Upper lobe of right lung (tissue), 1 donor: ENCODE measurements at places on chromosomes 13 and 19. TPM values are rescaled to one million over a fixed set of nuclear protein-coding genes. Genes with fewer than 3 reads are reported as not detected.

ATP7B gene
- total RNA-seq, result 5.8 TPM

DNA sequence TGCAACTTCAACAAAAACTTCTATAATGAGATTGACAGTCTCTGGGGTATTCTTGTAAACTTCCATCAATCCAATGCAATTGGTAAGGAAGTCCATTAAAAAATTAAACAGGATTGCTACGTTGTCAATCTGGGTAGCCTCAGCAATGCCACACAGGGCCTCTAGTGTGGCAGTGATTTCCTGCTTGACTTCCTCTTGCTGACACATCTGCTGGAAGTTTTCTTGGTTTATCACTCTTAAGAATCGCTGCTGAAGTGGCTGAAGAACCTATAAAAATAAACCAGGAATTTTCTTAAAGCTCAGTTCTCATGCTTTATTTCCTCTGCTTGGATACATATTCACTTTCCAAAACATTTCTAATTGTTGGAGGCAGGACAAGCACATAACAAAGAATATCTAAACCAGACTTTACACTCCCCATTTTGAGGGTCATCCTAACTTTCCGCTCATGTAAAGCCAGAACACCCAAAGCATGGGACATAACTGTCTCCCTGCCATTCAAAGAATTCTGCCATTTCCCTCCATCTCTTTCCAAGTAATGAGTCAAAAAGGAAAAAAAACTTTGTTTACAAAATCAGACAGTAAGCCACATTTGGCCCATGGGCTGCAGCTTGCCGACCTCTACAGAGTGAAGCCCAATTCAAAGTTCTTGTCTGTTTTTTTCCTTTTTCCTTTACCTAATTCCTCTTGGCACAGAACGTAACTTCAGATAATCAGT is 23.2 kb upstream of the EEF1AKMT1 start:
- no peak for DNase-seq

GRCh38 chr19:14066134-14066533 is 4.3 kb upstream of the PALM3 start:
- DNase-seq, result no peak

- no peak for DNase-seq
Measured at GRCh38 chr13:106626473-106626872, 58.5 kb upstream of the ARGLU1 start.

DNA sequence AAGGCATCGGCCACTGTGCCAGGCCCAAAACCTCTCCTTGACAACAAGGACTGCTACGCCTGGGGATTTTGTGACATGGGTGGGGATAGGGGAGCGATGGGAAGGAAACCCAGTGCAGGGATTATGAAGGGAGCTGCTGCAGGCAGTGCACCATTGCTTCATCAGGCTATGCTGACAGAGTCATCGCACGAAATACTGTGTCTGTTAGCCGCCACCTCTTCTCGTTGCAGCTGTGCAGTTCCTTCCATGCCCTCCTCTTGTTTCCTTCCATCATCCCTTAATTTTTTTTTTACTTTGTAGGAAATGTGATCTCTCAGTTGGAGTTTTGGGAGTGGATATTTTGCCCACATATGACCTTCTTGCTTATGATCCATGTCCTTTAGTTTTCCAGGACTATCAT is 178.7 kb downstream of the RFC3 start:
- DNase-seq, result no peak
